Adrenal gland (tissue), 19 donors: ENCODE measurements at places on chromosomes 4 and X.

DNA sequence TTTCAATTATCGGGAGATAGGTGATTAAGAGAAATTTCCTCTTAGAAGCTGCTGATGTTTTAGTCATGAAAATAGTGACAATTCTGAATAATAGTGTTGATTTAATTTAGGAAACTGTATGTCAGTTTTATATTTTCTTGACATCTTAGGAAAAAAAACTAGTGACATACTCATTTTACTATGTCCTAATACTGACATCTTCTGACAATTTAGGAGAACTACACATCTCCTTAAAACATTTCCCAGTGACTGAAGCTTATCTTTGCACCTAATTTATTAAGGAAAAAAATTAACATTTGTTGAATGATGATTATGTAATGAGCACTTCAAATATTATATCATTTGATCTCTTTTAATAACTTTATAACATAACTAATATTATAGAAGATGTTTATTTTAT is 42.0 kb upstream of the RBMXL3 start:
- DNase-seq: no peak

DNA sequence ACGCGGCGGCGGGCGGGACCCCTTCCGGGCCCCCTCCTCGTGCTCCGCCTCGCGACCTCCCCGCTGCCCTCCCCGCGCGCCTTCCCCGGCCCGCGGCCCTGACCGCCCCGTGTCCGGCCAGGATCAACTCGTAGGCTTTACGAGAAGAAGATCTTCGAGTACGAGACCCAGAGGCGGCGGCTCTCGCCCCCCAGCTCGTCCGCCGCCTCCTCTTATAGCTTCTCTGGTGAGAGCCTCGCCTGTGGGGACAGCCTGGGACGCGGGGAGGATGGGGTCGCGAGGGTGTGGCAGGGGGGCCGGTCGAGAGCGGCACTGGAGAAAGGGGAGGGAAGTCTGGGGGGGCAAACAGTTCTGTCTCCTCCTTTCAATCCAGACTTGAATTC is 465 bp downstream of the EMD start:
- DNase-seq: no peak

GRCh38 chr4:14218641-14219040 is 591.1 kb upstream of the BOD1L1 start:
- no peak for DNase-seq

GRCh38 chr4:7980036-7980435 is 40.4 kb upstream of the AFAP1 start:
- DNase-seq: no peak

DNA sequence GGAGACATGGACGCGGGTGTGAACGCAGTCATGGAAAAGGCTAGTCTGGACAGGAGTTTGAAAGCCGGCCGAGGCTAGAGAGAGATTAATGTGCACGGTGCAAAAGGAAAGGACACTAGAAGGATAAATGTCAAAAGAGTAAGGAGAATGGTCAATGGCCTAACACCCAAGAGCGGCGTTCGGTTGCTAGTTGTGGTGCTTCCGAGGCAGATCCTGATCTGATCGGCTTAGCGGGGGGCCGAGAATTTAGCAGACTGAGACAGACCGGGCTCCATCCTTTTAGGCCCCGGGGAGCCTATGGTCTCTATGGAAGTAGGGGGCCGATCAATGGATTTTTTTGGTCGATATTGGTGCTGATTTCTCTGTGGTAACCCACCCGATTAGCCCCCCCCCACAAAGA is 6.9 kb downstream of the GAGE10 start:
- no peak for DNase-seq

GRCh38 chr4:170004651-170005295 is 21.4 kb downstream of the MFAP3L start:
- DNase-seq: no peak

GRCh38 chrX:116628464-116628863 is 165.7 kb upstream of the CT83 start:
- no peak for DNase-seq
